ENCODE measurements at places on chromosomes 2 and 18.

DNA sequence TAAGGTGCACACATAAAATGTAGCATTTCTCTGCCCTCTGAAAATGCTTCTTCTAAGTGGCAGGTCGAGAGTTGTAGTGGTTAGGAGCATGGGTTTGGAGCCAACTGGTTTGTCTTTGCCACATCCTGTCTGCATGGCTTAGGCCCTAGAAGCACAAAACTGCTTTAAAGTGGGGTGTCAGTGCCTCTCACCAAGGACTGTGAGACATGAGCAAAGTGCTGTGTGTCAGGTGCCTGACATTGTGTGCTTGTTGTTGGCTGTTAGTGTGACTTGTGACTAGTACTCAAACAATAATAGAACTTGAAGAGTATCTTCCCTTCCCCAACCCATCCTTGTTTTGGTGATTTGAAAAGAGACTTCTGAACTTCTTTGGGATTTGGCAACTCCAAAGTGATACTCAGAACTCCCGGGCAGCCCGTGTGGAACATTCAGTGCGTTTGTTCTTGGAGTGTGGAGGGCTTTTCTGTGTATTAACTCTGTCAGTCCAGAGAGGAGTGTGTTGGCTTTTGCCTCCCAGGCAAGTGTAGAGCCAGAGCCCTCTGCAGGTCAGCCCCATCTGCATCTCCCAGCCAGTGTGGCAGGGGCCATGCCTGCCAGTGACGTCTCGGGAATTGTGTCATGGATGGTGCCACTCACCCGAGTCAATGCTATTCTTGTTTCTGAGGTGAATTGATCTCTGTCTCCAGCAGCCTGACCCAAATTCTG lies 5.0 kb downstream of the MGAT5 start:
- no peak for DNase-seq

GRCh38 chr2:25453199-25453905 lies 111.6 kb upstream of the DNMT3A start:
- no peak for DNase-seq

DNA sequence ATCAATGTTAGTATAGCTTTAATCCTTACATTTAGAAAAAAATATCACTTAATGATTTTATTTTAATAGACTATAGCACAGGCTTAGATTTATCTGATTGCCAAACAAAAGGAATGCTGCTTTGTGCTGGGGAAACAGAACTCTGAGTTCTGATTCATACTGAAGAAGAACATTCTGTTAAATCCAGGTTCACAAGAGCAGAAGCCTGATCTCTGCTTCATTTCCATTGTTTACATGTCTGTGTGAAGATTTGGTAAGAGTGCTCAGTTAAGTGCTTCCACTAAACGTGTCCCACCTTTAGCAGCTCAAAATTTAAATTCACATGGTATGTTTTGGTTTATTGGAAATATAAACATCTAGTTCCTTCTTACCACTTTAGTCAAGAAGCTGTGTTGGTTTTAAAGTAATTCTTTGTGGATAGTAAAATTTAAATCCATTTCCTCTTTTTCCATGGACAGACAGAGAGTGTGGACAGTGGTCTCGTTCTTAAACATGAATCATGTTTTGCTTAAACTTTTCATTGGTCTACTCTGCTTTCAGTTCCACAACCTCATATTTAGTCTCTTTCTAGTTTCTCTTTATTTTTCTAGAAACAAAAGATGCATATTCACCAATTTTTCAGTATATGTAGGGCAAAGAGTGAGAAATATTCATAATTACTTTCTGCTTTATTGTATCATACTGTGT lies 59.1 kb downstream of the NYAP2 start:
- DNase-seq, result no peak

DNA sequence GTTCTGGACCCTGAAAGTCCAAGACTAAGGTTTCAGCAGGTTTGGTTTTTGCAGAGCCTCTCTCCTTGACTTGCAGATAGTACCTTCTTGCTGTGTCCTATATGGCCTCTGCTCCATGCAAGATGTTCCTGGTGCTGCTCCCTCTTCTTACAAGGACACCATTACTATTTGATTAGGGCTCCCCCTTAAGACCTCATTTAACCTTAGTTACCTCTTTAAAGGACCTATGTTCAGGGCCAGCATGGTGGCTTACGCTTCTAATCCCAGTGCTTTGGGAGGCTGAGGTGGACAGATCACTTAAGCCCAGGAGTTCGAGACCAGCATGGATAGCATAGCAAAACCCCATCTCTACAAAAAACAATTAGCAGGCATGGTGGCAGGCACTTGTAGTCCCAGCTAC lies 179.0 kb downstream of the SLC39A10 start:
- no peak for DNase-seq

DNA sequence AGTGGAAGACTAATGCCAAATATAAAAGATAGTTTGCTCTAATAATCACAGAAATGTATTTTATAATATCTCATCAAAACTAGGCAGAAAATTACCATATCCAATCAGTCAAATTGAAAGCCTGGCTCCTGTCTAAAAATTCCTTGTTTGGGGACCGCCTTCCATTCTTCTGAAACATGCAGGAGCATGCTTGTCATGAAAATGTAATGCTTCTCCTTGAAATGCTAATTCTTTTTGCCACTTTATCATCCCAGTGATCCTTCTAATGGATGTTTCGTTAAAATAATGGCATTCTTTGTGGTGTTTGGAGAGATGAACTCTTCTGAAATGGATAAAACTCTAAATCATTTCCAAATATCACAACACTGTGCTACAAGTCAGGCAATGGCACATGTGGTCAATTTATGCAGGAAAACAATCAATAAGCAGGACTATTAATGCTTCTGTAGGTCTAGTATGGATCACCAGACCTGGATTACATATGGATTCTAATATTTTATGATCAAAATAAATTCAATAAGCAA lies 1039.1 kb upstream of the NXPH2 start:
- DNase-seq, result no peak

DNA sequence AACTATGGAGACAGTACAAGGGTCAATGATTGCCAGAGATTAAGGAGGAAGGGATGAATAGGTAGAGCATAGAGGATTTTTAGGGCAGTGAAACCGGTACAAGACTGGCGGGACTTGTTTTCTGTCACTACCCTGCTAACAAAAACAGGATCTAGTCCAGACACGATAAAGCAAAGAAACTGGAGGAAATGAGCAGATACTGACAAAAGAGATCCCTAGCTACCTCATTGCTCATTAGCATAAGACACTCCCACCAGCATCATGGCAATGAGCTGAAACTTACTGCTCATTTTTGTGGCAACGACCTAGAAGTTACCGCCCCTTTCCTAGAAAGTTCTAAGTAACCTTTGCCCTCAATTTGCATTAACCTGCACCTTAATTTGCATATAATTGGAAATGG lies 131.2 kb downstream of the ETAA1 start:
- DNase-seq, result no peak

DNA sequence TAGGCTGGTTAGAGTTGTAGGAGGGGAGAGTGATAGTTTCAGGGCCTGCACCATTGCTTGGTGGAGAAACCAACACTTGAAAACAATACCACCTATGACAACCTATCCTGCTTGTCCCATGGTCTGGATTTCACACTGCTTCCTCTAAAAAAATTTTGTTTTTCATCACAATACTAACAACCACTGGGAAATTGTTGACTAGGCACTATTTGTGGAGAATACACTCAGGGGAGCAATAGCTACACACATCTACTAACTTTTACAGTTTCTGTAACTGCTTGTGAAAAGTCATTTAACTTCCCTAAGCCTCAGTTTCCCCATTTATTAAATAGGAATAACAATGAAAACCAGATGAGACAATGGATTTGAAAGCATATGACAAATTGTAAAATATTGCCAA lies 4.1 kb upstream of the CRYGB start:
- no peak for DNase-seq

DNA sequence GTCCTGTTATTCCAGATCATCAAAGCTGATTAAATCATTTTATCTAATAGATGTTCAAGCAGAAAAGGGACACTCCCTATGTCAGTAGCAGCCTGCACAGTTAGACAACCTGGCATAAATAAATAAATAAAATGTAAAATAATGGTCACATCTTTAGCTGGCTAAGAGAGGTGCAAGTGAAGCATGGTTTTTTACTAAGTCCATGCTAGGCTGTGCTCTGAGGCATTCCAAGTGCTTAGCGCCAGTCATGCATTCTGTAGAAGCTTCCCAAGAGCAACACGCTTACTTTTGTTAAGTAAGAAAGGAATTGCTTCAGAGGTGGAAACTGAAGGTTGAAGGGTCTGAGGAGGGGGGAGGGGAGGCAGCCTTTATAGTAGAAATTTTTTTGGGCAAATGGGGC lies 351.2 kb downstream of the CDH2 start:
- DNase-seq, result no peak

GRCh38 chr2:237171396-237171795 lies 85.7 kb downstream of the COPS8 start:
- no peak for DNase-seq

DNA sequence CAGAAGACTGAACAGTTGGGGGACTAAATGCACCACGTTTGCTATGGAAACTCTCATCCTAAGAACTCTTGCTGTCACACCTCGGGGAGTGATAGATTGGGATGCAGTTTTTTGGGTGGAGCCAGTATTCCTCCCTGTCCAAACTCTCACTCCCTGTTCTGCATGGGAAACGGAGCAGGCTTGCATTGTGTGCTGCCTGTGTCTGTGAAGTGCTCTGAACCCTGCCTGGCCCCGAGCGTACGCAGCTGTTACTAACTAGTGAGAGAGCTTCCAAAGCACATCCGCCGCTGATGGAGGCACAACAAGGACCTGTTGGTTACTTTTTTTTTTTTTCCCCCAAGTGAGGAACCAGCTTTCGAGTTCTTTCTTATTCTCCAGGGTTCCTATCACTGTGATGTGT lies 195.5 kb downstream of the ANAPC1 start:
- DNase-seq, result no peak

DNA sequence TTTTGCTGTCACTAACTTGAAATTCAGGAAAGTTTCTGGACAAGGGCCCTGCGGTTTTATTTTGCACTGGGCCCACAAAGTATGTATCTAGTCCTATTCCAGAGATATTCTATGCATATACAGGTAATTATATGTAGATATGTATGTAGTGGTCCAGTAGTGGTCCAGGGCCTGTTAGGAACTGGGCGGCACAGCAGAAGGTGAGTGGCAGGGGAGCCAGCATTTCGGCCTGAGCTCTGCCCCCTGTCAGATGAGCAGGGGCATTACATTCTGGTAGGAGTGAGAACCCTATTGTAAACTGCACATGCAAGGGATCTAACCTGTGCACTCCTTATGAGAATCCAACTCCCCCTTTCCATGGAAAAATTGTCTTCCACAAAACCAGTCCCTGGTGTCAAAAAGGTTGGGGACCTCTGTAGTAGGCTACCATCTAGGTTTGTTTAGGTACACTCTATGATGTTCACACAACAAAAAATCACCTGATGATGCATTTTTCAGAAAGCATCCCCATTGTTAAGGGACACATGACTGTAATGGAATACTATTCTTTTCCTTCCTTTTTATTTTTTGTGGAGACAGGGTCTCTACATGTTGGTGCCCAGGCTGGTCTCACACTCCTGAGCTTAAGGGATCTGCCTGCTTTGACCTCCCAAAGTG lies 2.8 kb upstream of the PPP4R3B start:
- DNase-seq, result no peak

GRCh38 chr2:207825045-207825954 lies 55.6 kb upstream of the FZD5 start:
- DNase-seq, result no peak

- DNase-seq, result no peak
Measured at GRCh38 chr2:112010751-112011150, 44.3 kb upstream of the TMEM87B start.

GRCh38 chr2:164015328-164016123 lies 279.7 kb upstream of the FIGN start:
- peak; percentile 54 for DNase-seq

- DNase-seq, result peak; percentile 79
Measured at GRCh38 chr2:222298311-222299150, at the start of gene PAX3. PAX3 (minus strand) TSS chr2:222298998; CDS start chr2:222298615, 383 bp downstream.

DNA sequence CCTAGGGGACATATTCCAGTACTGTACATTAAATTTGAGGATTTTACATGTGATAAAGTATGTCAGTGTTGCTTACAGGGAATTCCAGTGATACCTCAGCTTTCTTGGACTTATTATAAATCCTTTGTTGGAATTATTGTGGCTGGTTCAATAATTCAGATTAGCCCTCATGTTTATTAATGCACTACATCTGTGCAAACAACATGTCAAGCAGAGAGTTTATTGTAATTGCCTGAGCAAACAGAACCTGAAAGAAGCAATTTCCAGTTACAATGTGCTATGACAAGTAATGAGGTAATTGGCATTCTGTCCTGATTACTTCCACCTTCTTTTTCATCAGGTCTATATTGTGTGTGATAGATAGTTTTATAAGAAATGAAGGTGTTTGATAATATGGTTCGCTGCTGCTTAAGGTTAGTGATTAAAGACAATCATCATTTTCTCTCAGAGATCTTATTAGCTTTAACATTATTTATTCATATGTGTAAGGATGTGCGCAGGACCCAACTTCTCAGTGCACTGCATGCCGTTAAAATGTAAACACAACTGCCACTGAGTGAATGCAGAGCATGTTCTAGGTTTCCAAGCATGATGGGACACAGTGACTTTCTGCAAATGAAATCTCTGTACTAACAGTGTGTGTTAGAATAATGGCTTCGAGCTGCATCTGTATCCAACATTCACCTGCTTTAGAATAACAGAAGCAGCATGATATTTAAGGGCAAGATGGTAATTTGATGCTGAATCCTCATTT lies 973.7 kb upstream of the POU3F3 start:
- DNase-seq, result no peak

- DNase-seq, result no peak
Measured at GRCh38 chr2:10514273-10514672, 66.1 kb upstream of the ODC1 start.

DNA sequence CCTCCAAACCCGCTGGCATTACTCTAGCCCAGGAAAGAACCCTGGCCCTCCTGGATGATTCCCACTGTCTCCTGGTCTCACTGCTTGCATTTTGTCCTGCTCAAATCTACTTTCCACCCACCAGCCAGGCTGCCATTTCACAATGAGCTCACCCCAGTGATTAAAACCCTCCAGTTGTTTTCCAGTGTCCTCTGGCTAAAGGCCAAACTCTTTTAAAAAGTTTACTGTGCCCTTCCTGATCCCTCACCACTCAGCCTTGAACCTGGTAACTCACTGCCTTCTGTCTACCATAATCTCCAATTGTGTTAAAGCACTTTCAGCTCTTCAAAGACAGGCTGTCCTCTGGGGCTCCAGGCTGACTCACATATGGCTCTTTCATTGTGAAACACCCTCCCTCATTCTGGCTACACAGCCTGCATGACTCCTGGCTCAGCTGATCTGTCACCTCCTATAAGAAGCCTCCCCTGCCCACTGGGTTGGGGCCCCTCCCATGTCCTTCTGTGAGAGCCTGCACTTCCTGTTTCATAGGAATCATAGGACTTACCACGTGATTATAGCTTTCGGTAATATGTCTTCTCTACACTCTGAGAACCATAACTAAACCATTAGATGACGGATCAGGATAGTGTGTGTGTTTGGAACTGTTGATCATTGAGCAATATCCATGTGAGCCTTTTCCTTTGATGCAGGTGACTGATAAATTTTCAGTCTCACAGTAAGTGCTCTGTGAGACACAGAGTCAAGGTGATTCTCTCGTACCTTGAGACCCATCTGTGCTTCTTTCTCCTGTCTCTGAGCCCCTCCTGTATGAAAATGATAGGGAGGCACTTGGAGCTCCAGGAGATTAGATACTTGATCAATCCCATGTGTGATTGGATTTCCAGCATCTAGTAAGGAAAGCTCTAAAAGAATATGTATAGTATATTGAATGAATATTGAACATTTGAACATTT lies 590.8 kb upstream of the ID2 start:
- no peak for DNase-seq

Measured in nephron progenitor cell (in vitro differentiated cells).